ENCODE measurements at places on chromosomes 5 and 9.

DNA sequence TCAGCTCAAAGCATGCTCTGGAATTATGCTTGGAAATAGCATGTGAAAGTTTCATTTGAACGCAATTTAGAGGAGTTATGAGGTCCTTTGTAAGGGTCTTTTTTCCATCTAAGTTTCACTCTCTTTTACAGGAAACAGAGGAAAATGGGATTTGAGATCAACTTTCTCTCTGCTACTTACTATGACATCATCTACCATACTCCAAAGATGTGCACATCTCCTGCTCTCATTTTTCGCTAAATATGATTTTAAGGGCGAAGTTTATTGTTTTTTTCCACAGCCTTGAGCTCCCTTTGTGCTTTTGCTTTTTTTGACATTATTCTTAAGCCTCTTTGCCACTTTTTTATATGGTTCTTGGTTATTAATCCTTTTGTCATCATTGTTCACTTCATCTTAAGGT is 125.6 kb downstream of the NNT start:
- DNase-seq, result no peak

DNA sequence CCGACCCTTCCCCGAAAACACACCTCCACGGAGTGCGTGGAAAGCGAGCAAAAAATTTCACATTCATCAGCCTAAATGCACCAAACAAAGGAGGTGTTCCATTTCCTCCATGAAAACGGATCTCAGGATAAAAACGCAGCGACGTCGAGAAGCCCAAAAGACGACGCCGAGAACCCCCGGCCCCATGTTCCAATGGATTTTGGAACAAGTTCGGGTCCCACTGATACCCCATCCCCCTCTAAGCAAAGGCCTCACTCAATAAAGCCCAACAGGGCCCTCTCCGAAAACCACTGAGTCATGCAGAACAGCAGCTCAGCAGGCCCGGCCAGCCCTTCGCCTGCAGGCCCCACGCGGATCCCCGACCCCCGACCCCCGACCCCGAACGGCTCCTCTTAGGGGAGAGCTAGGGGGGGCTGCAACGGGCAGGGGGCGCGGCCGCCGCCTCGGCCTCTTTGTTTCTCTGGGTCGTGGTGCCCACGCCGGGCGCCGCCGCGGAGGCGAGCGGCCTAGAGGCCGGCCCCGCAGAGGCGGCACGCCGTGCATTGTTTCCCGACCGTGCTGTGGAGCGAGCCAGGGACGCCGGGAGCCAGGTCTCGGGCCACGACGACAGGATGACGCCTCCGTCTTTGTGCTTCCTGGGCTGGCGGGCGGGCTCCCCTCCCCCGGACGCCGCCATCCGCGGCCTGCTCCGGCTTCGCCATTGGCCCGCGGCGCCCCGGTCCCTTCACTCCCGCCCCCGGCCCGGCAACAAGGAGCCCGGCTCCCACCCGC is 915 bp downstream of the ZFAND5 start:
- peak; percentile 78 for DNase-seq

- no peak for DNase-seq
Observed at GRCh38 chr9:134358662-134359319, 32.5 kb downstream of the RXRA start.

- peak; percentile 92 for DNase-seq
Observed at GRCh38 chr9:105447814-105448812, at the start of gene FSD1L. FSD1L (plus strand) TSS chr9:105448034; CDS start chr9:105448221, 187 bp downstream.

- no peak for DNase-seq
Observed at GRCh38 chr5:173155912-173156311, 11.6 kb downstream of the BNIP1 start.

- DNase-seq, result no peak
Observed at GRCh38 chr9:93648181-93648580, 71.8 kb downstream of the PHF2 start.

GRCh38 chr5:103108086-103108485 is 11.9 kb downstream of the GIN1 start:
- DNase-seq, result no peak

- no peak for DNase-seq
Observed at GRCh38 chr5:119402555-119402954, 46.7 kb downstream of the TNFAIP8 start.

- no peak for DNase-seq
Observed at GRCh38 chr9:82598241-82599039, 464.5 kb downstream of the RASEF start.

GRCh38 chr9:94901019-94901363 is 174.5 kb downstream of the AOPEP start:
- DNase-seq, result no peak

DNA sequence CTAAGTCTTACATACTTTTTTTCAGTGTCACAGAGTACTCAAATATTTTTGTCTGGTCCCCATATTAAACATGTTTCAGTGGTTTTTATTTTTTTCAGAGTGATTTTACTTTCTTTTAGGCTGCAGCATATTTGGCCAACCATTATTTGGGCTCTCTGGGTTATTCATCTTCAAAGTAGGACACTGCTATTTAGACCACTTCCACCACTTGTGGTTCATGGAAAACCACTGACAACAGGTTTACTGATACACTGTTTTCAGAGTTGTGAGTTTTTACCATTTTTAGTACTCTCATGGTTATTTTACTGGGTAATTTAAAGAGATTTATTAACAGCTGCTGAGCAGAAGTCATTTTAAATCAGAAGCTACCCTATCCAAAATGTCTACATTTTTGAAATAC is 437.6 kb downstream of the KIAA0825 start:
- DNase-seq, result no peak

GRCh38 chr5:80124121-80124918 is 89.2 kb downstream of the THBS4 start:
- DNase-seq, result no peak

DNA sequence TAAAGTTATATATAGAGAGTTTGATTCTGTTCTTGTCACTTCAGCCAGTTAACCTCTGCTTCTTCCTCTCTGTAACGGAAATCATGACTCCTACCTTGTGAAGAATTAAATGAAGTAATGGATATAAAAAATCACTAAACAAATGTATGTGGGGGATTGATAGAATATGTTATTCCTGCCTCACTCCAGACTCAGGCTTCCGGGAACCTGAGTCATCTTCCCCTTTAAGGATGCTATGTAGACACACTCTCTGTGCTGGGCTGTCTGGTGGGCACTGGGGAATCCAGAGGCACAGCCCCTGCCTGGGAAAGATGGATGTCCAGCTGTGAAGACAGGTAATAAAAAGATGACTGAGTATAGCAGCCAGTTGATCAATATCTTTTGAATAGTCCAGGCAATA is 77.4 kb downstream of the ZNF618 start:
- no peak for DNase-seq

GRCh38 chr9:81969971-81970370 is 18.6 kb upstream of the SPATA31D1 start:
- DNase-seq, result no peak

GRCh38 chr9:100011062-100011681 is 87.6 kb downstream of the ERP44 start:
- peak; percentile 55 for DNase-seq

DNA sequence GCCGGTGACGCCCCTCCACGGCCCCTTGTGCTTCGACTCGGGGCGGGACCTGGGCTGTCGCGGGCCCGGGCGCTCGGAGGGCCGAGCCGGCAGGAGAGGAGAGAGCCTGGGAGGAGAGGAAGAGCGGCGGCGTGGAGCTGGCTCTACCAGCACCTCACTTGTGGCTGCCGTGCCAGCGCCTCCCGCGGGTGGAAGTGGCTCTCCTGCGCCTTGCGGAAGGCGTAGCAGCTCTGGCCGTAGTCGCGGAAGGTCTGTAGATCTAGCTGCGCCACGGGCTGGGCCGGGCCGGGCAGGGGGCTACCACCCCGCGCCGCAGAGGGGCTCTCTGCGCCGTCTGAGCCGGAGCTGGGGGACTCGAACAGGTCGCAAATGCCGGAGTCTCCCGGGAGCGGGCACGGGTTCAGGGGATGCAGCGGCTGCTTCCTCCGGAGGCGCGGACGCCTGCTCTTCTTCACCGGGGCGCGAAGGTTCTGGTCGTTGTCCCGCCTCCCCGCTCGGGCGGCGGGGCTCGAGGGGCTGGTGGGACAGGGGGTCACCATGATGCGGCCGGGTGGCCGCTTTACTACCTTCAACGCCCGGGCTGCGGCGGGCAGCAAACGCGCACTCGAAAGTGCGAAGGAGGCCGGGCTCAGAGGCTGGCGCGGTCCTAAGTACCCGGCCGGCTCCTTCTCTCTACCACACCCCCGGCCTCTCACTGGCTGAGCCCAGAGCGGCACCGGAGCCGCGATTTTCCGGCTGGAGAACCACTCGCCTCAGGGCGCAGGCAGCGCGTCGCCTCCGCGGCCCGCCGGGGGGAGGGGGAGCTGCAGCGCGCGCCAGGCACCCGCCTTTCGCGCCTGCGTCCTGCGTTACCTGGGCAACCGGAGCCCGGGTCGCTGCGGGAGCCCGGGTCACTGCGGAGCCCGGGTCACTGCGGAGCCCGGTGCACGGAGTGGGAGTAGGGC is at the start of gene CCNO:
CCNO (minus strand) TSS at position 624 of the 944 bp plus-strand sequence; CDS start at position 539, 85 bp downstream.
- peak; percentile 83 for DNase-seq

- no peak for DNase-seq
Observed at GRCh38 chr9:95435074-95435728, 81.6 kb downstream of the PTCH1 start.

DNA sequence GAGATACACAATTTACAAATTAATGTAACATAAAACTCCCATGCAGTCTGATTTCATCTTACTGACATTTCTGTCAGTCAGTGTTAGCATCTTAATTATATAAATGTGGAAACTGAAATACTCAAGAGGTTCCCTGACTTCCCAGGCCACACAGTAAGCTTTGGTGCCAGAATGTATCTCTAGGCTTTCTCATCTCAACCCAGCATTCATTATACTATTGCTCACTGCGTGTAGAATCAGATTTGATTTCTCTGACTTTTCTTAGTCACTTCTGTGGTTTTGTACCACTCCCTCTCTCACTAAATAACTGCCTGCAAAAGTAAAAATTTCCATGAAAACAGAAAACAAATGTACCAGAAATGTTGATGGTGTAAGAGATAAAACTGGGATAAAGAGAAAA is 31.7 kb upstream of the CDKN2B start:
- no peak for DNase-seq

- no peak for DNase-seq
Observed at GRCh38 chr5:61790007-61790406, 457.9 kb downstream of the ZSWIM6 start.

DNA sequence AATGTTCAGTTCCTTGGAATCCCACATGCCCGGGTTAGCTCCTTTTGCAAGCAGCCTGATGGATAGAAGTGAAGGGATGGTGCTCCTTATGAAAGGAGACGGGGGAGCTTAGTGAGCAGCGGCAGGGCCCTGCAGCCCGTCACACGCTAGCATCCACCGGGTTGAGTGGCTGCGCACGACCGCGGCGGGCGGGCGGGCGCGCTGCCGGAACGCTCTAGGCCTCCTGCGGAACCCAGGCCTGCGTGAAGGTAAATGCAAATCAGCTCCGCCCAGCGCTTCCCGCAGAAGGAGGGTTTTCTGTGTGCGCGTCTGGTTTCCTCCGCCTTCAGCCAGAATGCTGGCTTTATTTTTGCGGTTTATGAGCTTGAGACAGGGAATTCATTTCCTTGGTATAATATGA is 19.8 kb downstream of the IL12B start:
- DNase-seq, result peak; percentile 61

DNA sequence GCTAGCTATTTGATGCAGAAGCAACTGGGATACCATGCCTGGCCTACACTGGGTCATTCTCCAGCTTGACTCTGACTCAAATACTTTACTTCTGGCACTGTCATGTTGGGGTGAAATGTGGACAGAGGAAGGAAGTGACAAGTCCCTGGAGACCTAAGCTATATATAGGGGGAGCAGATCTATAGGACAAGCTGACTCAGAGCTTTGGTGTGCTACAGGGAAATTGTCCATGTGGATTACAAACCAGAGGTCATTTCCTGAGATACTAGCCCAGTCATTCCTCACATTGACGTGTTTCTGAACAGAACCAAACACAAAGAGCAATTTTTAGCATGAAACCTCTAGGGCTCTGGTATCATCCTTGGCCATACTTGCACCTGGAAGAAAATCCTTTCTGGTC is 531.6 kb upstream of the CLINT1 start:
- no peak for DNase-seq

DNA sequence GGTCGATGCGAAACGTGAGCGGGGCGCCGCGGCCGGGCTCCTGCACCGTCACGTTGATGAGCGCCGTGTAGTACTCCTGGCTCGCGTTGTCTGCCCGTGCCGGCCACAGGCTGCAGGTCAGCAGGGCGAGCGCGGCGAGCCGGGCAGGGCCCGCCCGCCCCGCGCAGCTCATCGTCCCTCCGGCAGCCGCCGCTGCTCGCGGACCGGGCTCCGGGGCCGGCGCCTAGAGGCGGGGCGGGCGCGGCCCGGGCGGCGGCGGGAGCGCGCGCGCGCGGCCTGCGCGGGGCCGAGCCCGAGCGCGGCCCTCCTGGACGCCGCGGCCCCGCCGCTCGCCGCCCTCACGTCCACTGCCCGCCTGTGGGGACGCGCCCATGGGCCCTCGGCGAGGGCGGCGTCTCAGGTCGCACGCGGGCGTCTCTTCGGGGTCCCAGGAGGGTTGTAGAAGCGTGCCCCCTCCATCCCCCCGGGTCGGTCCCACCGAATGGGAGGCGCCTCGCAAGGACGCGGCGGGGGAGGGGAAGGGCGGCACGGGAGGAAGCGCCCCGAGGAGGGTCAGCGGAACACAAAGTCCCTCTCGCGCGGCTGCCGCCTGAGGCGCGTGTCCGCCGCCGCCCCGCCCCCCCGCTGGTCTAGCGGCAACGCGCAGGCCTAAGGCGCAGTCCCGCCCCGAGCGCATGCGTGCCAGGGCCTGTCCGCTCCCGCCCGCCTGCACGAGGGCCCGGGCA is at the start of gene RNF130:
RNF130 (minus strand) TSS at position 229 of the 725 bp plus-strand sequence; CDS start at position 172, 57 bp downstream.
- peak; percentile 92 for DNase-seq

DNA sequence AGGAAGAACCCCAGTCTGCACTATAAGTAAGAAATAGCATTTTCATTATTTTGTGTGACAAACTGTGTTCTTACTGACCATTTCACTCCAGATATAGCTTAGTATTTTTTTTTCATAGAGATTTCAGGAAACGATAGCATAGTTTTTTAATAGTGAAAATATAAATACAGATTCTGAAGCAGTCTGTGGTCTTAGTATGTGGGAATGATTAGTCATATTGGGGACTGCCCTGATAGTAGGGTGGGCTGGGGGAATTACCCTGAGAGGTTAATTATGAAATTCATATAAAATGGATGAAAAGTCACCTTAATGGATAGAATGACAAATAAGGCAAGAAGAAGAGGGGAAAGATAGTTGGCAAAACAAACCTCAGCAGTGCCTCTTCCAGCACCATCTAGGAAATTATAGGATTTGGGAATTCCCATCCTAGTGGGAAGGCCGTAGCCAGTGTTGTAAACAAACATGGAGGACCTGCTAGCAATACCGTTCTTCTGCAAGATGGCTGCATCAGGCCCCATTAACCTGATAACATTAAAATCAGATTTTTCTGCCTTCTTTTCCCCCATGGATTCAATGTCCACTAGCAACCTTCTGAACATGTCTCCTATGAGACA is 23.7 kb upstream of the NR3C1 start:
- no peak for DNase-seq

- peak; percentile 3 for DNase-seq
Observed at GRCh38 chr5:9498541-9499497, 47.1 kb downstream of the SEMA5A start.

Data from stimulated activated CD4-positive, alpha-beta T cell treated with anti-CD3 and anti-CD28 coated beads, Interleukin-15, amount 100 ng/mL, for 24 hours (primary cell).